Right ventricle myocardium superior (tissue), 1 donor: ENCODE measurements at places on chromosomes 1 and 21.

DNA sequence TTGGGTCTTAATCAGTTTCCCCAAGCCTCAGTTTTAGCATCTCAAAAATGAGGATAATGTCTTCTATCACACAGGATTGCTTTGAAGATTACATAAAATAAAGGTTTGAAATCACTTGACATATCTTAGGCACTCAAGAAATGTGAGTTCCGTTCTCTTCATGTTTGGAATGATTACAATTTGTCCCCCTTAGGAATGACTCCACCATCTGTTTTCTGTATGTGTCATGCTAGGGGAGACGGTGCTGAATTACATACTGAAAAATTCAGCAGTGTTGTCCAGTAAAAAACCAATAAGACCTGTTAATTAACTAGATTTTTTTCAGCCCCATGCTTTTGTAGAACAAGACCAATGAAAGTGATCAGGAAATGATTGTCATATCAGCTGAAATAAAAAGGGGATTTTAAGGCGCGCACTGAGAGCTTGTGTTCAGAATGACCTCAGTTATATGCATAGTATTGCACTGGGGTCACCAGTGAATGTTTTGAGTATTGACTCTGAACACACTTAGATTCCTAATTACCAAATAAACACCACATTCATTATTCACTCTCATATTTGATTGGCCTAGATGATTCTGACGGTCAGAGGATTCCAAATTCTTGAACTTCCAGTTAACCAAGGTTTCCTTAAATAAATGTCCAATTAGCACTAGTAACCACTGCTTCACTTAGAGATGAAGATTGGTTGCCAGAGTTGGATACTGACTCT lies 114.5 kb upstream of the KCNK2 start:
- DNase-seq, result no peak

DNA sequence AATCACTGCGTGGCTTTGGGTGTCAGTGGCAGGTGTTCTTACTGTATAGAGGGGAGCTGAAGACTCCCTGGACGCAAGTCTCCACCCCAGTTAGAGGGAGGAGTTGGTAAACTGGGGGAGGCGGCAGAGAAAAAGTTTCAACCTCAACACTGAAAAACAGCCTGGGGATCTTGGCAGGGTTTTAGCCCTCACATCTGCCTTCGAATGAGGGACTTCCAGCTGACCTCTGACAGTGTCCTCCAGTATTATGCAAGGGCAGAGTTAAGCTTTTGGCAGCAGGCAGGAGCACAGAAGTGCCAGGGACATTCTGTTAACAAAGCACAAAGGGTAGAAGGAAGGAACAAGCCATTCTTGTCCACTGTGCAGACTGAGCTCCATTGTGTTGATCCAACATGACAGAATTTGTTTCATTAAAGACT lies 41.2 kb upstream of the RAB4A start:
- peak; percentile 77 for DNase-seq

DNA sequence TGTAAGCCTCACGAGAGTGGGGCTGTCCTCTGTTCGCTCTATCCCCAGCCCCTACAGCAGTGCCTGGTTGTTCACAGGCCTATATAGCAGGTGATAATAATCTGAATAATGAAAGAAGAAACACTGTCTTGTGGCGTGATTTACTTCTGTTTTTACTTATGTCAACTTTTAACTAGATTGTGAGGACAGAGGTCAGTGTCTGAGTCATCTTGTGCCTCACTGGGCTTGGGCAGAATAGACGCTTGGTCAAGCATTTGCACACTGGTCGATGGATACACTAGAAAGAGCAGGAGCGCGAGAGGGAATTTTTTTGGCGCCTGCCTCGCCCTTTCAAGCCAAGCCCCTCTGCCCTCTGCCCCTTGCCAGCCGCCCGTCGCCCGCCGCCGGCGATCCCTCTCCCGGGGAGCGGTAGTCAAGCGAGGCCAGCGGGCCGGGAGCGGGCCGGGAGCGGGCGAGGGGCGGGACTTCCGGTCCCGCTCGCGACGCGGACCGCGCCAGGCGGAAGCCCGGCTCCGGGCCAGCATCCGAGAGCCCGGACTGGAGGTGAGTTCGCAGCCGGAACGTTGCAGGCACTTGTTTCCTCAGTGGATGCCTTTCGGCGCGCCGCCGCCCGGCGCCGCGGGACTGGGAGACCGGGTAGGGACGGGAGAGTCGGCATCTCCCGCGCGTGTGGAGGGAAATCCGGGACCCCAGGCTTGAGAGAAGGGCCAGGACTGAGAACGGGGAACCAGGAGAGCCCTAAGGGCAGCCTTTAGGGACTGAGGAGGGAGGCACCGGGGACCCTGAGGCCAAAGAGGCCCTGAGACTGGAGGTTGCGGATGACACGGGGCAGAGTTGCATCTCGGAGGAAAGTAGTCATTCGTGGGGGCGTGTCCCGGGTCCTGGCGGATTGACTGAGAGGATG lies at the start of gene DISP1:
Gene DISP1, plus strand, starts transcription at position 504 of the 904 bp plus-strand sequence. CDS start 127,785 bp downstream, outside the sequence.
- DNase-seq, result peak; percentile 89

- no peak for DNase-seq
These were observed 68.3 kb downstream of the PLA2G4A start for GRCh38 chr1:186897008-186897407.

DNA sequence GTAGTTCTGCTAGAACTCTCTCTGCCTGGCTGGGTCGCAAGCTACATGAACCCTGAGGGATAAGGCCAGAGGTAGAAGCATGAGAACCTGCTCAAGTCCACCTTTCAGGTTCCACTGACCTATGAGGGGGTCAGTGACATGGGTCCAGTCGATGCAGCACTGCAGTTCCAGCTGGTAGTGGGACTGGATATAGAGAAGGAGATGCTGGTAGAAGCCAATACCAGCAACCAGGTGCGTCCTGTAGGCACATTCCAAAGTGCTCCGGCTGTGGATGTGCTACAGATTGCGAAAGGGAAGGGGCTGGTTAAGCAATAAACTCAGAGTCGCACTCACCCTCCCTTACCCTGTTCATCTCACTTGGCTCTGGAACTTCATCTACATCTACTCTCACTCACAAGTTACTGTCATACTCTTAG lies 5.7 kb downstream of the SMG5 start:
- peak; percentile 23 for DNase-seq

DNA sequence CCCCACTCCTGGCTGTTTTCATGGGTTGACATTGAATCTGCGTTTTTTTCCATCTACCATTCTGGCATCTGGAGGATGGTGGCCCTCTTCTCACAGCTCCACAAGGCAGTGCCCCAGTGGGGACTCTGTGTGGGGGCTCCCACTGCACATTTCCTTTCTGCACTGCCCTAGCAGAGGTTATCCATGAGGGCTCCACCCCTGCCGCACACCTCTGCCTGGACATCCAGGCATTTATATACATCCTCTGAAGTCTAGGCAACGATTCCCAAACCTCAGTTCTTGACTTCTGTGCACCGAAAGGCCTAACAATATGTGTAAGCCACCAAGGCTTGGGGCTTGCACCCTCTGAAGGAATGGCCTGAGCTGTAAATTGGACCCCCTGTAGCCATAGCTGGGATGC lies 147.9 kb upstream of the FMN2 start:
- DNase-seq, result no peak

- DNase-seq, result no peak
These were observed 605.3 kb downstream of the KCNT2 start for GRCh38 chr1:196002906-196003305.

DNA sequence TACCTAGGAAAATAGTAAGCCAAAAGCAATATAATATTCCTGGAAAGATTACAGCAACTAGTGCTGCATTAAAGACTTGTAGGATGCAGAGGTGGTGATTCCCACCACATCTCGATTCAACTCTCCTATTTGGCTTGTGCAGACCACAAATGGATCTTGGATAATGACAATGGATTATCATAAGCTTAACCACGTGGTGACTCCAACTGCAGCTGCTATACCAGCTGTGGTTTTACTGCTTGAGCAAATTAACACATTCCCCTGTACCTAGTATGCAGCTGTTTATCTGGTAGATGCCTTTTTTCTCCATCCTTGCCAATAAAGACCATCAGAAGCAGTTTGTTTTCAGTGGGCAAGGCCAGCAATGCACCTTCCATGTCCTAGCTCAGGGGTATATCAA lies 542.7 kb upstream of the ADGRL4 start:
- DNase-seq, result no peak
